Neural crest cell (in vitro differentiated cells): ENCODE measurements at places on chromosomes 6 and 20. TPM values are rescaled to one million over a fixed set of nuclear protein-coding genes. Genes with fewer than 3 reads are reported as not detected.
A peak's percentile ranks its signal among the peaks of the same experiment; 100 is the strongest.

DNA sequence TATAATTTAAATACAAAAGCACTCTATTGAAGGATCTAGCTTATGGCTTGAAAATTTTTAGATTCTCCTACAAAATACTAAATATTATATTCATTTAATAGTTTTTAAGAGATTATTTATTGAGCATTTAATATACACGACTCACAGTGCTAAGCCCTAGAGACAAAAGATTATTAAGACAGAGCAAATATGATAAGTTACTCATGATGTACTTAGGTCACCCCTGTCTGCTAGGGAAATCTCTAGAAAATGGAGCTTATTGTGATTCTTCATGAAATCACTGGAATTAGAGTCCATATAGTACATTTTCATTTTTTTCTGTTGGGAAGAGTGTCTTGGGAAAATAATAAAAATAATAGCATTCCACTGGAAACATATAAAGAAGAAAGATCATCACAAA lies 37.8 kb downstream of the BEND6 start:
- H3K27me3 ChIP-seq, result no peaks in the 10 kb centered on the region
- no peak overlapping the region for H3K4me3 ChIP-seq
- H3K27ac ChIP-seq, result no peak overlapping the region
- peaks cover 9% of the 10 kb centered on the region for H3K4me1 ChIP-seq

DNA sequence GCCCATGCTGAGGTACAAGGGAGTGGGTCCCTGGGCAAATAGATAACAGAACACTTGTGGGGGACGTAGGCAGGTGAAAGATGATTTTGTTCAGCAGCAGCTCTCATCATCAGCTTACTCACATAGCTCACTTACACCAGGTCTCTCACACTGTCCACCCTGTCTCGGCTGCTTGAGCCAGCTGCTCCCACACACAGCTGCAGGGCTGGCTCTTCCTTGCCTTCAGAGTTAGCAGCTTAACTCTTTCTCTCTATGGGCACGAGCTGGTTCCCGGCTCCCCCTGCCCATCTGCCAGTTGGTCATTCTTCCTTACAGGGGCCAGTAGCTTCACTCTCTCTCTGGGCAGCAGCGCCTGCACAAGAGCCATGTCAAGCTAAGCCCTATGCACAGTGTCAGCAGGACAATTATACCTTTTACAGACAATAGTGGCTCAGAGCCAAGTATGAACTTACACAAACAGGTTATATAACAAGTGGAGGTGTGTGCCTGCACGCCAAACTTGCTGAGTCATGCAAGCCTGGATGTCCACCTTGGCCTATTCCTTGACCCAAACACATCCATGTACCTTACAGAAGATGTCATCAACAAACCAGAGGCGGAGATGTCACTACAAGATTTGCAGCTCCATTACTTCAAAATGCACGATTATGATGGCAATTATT lies 18.7 kb downstream of the ZNF391 start:
- no peaks in the 10 kb centered on the region for H3K4me1 ChIP-seq
- peaks cover 25% of the 10 kb centered on the region for H3K36me3 ChIP-seq
- H3K27me3 ChIP-seq, result no peaks in the 10 kb centered on the region
- no peak for DNase-seq

OR12D3 gene
- not detected in 2 replicates for total RNA-seq

DNA sequence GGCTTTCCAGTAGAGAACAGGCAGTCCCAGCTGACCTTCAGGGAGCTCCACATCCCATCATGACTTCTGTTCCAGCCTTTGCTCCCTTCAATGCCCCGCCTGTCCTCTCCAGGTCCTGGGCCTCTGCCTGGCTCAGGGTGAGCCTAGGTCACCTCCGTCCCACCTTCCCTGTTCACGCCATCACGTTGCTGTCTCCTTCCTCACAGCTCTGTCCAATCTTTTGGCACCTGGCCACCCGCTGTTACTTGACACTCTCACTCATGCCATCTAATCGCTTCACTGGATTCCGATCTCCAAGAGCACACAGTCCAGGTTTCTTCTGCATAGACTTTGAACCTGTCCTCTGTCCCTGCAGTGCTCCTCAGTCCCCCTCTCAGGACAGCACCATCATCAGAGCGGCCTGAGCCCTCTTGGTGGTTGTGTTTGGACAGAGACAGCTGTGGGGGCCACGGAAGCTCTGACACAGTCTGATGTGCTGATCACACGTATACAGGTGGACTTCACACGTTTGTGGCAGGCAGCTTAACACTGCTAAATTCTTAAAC lies 34.7 kb upstream of the TIAM2 start:
- peak overlapping the region; percentile 14 for H3K27ac ChIP-seq
- no peaks in the 10 kb centered on the region for H3K4me1 ChIP-seq
- no peak overlapping the region for H3K4me3 ChIP-seq

DNA sequence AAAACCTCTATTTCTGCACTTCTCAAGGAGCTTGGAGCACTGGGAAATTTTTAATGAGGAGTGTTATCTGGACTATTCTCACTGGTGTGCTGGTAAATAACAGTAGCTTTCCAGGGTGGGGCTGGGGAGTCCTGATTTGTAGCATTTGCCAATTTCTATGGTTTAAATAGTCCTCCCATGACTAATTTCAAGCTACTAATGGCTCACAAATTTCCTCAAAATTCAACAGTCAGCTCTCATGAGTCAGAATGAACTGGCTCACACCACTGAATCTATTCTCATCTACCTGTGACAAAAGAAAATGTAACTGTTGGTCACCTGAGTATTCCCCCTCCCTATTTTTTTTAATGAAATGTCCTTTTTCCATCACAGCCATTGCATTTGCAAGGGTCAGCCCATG lies 449.6 kb downstream of the KIF16B start:
- H3K27ac ChIP-seq, result no peak overlapping the region
- H3K36me3 ChIP-seq, result no peaks in the 10 kb centered on the region
- no peak for DNase-seq
- H3K27me3 ChIP-seq, result no peaks in the 10 kb centered on the region

DNA sequence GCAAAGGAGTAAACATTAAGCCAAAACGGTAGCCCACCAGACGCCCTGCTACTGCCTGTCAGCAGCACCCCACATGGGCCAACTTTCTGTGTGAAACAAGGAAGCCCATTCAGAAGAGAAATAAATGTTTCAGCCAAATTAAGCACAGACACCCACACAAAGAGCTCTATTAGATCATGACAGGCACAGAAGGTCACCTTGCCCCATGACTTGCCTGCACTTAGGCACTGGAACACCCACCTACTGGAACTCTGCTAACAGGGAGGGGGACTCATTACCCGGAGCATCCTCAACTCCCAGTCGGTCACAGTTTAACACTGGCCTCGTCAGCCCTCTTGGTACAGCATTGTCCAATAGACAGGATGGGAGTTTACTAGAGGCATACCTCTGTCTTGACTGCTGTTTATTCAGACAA lies 31.8 kb downstream of the GFOD1 start:
- no peak for DNase-seq
- H3K4me1 ChIP-seq, result peaks cover 15% of the 10 kb centered on the region
- H3K36me3 ChIP-seq, result no peaks in the 10 kb centered on the region

GRCh38 chr6:715709-716491 lies 23.0 kb upstream of the EXOC2 start:
- H3K27me3 ChIP-seq, result peaks cover 36% of the 10 kb centered on the region
- no peak overlapping the region for H3K4me3 ChIP-seq
- no peak overlapping the region for H3K27ac ChIP-seq
- no peak for DNase-seq
- H3K36me3 ChIP-seq, result no peaks in the 10 kb centered on the region

DNA sequence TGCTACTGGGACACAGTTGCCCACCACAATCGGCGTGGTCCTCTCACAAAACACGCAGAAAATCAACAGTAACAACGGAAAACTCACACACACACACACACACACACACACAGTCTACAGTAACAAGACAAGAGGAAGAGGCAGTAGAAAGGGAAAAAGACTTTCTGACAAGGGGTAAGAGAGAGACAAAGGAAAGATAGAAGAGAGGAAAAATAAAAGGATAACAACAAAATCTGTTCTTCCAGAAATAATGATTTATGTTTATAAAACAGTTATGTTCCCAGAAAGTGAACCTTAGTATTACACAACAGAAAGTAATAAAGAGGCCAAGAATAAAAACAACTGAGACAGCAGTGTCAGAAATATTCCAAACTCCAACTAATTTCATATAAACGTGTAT lies 2.9 kb downstream of the RANBP9 start:
- H3K27ac ChIP-seq, result no peak overlapping the region
- peaks cover 37% of the 10 kb centered on the region for H3K4me1 ChIP-seq
- H3K27me3 ChIP-seq, result no peaks in the 10 kb centered on the region
- peak overlapping the region; percentile 97 for H3K4me3 ChIP-seq

RTF2 gene
- 70.7 and 75.3 TPM in 2 replicates for total RNA-seq

DNA sequence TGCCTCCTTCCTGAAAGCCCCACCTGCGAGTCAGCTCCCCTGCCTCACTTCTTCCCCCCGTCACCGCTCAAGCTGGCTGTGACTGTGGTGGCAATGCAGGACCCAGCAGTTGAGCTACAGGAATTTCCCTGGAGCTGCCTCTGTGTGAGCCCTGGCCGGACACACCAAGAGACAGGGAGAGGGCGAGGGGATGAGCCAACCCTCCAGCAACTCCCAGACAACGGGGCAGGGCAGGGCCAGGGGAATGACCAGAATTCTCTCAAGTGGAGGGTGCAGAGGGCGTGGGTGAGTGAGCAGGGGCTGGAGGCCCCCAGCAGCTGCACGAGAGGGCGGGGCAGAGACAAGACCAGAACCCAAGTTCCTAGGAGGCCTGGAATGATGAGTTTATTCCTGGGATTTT lies 4.9 kb upstream of the ARFGAP1 start:
- no peaks in the 10 kb centered on the region for H3K27me3 ChIP-seq
- H3K4me3 ChIP-seq, result peak overlapping the region; percentile 45
- no peak overlapping the region for H3K27ac ChIP-seq
- no peaks in the 10 kb centered on the region for H3K36me3 ChIP-seq

EEF1E1 gene
- total RNA-seq, result 49.9 and 53.2 TPM in 2 replicates

DNA sequence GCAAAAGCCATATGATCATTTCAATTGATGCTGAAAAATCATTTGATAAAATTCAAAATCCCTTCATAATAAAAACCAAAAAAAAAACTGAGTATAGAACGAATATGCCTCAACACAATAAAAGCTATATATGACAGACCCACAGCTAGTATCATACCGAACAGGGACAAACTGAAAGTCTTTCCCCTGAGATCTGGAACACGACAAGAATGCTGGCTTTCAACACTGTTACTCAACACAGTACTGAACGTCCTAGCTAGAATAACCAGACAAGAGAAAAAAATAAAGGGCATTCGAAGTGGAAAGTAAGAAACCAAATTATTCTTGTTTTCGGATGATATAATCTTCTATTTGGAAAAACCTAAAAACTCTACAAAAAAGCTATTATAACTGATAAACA lies 559.9 kb downstream of the EPM2A start:
- DNase-seq, result no peak
- H3K4me3 ChIP-seq, result no peak overlapping the region
- H3K4me1 ChIP-seq, result peaks cover 2% of the 10 kb centered on the region
- H3K36me3 ChIP-seq, result peaks cover 13% of the 10 kb centered on the region

DNA sequence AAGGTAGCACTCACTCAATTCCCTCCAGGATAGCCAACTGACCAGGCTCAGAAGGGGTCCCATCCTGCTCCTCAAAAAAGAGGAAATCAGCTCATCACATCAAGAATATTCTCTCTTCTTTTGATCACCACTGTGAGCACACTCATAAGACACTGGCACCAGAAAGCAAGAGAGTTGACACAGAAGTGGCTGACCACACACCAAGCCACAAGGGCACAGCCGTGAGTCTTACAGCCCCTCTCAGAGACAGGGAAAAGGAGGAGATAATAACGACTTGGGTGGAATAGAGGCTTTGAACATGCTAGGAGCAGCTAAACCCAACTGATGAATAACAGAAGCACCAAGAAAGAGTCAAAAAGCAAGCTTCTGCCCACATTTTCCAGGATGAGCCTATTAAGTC lies 249.1 kb upstream of the PREP start:
- no peak overlapping the region for H3K27ac ChIP-seq
- no peak overlapping the region for H3K4me3 ChIP-seq
- peaks cover 15% of the 10 kb centered on the region for H3K27me3 ChIP-seq
- no peaks in the 10 kb centered on the region for H3K36me3 ChIP-seq
- DNase-seq, result no peak

DLK2 gene
- 1.5 and 1.6 TPM in 2 replicates for total RNA-seq

DEF6 gene
- 1.8 and 1.9 TPM in 2 replicates for total RNA-seq

DNA sequence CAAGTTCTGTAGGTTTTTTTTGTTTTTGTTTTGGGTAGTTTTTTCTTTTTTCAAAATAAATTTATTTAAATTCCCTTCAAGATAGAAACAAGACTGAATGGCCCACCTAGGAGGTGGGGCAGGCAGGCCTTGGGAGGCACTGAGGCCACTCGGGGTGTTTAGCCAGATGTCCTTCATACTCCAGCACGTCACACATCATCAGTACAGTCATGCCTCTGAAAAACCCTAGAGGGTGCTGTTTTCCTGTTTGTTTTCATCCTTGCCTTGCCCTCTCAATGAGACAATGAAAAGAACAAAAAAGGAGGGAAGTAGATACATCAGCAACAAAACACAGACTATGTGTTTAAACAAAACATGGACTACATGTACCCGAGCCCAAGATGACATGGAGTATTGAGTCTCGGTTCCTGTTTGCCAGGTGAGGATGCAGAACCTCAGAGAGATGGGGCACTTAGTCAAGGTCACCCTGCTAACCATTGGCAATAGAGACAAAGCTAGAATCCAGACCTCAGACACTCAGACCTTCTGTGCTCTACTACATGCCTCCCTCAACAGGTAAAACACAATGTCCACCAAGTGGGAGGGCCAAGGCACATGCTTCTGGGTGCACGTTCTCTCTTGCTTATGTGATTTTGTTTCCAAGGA lies 26.8 kb upstream of the CLIC5 start:
- H3K4me1 ChIP-seq, result no peaks in the 10 kb centered on the region
- no peaks in the 10 kb centered on the region for H3K36me3 ChIP-seq
- no peak for DNase-seq
- no peaks in the 10 kb centered on the region for H3K27me3 ChIP-seq
- H3K27ac ChIP-seq, result no peak overlapping the region
- H3K4me3 ChIP-seq, result no peak overlapping the region

DNA sequence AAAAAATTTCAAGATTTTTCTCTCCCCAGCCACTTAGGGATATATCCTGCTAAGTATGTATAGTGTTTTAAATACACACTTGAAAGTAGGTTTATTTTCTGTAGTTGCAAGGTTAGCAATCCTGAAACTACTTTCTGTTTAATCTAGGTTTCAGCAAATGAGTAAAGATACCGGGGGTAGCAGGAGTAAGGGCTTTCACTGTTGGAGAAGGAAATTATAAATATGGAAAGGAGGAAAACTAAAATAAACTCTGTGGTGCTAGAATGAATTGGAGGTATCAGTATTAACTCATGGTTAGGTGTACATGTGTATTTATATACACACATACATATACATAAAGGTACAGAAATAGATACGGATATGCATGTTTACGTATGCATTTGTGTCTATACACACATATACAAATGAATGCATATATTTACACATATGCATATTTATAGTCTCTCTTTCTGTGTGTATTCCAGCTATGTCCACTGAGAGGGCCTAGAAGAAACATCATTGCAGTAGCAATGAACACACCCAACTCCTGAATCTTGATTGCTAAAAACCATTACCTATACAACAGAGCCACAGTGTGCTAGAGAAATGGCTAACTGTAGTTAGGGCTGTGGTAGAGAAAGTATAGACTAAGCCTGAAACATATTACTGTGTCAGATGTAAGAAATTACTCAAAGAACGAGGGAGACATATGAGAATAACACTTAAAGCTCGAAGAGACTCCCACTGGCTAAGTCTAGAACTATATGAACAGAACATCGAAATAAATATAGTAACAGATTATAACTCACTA lies 95.9 kb upstream of the EMILIN3 start:
- H3K27me3 ChIP-seq, result no peaks in the 10 kb centered on the region
- peaks cover 49% of the 10 kb centered on the region for H3K36me3 ChIP-seq
- DNase-seq, result no peak
- H3K4me1 ChIP-seq, result no peaks in the 10 kb centered on the region
- H3K27ac ChIP-seq, result no peak overlapping the region

GABRR1 gene
- 0.12 TPM in 1 of 2 replicates, not detected in the other for total RNA-seq
